ENCODE measurements at places on chromosomes 6 and 20.

DNA sequence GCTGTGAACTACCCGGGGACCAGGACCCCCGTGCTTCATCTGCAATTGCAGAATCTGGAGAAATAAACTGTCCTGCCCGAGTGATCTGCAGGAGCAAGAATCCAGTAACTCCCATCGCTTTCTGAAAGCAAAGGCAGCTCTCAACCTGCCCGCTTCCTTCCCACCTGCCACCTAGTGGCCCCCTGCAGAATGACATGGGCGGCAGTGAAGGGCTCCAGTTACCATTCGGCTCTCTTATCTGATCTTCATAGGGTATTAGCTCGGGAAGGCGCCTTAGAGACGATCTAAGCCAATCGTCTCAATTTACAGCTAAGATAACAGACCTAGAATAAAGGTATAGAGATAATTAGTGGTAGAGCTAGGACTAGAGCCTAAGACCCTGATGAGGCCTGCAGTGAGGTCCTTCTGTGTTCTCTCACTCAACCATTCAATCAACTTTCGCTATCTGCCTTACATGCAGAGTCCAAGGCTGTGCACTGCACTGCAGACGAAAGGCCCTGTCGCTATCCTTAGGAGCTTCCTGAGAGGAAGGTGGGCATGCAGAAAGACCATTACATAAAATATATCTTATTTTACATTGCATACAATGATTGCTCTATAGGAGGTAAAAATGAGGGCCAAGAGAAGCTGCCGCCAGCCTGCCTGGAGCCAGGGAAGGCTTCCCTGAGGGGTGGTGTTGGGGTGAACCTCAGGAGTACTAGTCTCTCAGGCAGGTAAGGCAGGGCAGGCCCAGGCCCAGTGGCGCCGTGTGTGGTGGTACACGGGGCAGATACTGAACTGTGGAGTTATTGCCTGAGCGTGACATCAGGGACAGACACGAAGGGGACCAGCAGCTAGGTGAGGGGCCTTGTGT lies 7.1 kb upstream of the PSMG4 start:
- peak; percentile 63 for DNase-seq

- no peak for DNase-seq
Observed at GRCh38 chr20:37977338-37977737, 55.9 kb downstream of the TTI1 start.

- DNase-seq: no peak
Observed at GRCh38 chr20:57199656-57200405, 66.6 kb downstream of the BMP7 start.

GRCh38 chr6:156508923-156509322 lies 268.3 kb upstream of the ARID1B start:
- no peak for DNase-seq

DNA sequence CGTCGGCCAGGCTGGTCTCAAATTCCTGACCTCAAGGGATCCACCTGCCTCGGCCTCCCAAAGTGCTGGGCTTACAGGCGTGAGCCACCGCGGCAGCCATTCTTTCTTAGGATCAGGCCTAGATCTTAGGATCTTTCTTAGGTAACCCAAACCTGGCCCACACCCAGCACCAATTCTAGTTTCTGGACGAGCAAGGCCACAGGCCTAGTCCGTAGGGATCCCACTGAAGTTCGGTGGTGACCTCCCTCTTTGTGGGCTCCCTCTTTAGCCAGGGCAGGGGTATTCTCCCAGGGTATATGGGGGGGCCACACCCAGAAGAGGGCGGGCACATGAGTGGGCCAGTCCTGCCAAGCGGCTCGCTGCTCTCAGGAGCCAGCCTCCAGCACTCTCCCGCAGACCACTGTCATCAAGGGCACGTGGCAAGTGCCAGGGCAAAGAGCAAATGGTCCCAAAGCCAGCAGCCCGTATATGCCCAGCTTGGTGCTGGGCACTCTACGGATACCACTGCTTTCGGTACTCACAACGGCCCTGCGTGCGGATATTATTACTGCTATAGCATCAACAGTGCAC lies 6.5 kb downstream of the PXDC1 start:
- DNase-seq: no peak

- no peak for DNase-seq
Observed at GRCh38 chr20:15700147-15700765, 873.0 kb downstream of the KIF16B start.

- no peak for DNase-seq
Observed at GRCh38 chr6:110778333-110778732, 36.9 kb downstream of the CDK19 start.

GRCh38 chr6:10659699-10660348 lies 34.6 kb downstream of the C6orf52 start:
- no peak for DNase-seq

Data from stimulated activated CD4-positive, alpha-beta T cell treated with anti-CD3 and anti-CD28 coated beads, TNF-alpha, amount 100 ng/mL, for 48 hours (primary cell).